ENCODE measurements at places on chromosomes 5 and 9.

- DNase-seq = no peak
Measured at GRCh38 chr5:112097768-112098167, 321.3 kb downstream of the EPB41L4A start.

DNA sequence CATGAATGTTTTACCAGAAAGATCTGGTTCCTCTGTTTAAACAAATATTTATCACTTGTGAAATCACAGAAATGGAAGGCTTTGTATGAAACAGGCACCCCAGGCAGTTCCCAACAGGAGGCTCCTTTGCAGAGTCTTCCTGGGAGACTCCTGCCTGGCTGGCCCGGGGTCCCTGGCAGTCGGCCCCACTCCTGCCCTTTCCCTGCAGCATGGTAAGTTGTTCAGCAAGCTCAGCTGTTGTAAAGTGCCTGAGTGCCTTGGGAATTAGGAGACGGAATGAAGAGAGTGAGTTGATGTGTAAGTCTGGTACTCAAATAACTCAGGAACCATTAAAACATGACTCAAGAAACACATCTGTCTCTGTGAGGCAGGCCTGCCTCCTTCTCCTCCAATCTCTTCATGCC, 17.5 kb upstream of the LHFPL2 start:
- no peak for DNase-seq

GRCh38 chr5:174751154-174752000, 27.0 kb downstream of the MSX2 start:
- DNase-seq = no peak

GRCh38 chr9:108489567-108489966, 366.2 kb downstream of the ACTL7B start:
- DNase-seq = no peak

- DNase-seq = no peak
Measured at GRCh38 chr9:29078063-29078666, 1504.9 kb upstream of the C9orf72 start.

- no peak for DNase-seq
Measured at GRCh38 chr5:85681871-85682270, 935.9 kb upstream of the COX7C start.

DNA sequence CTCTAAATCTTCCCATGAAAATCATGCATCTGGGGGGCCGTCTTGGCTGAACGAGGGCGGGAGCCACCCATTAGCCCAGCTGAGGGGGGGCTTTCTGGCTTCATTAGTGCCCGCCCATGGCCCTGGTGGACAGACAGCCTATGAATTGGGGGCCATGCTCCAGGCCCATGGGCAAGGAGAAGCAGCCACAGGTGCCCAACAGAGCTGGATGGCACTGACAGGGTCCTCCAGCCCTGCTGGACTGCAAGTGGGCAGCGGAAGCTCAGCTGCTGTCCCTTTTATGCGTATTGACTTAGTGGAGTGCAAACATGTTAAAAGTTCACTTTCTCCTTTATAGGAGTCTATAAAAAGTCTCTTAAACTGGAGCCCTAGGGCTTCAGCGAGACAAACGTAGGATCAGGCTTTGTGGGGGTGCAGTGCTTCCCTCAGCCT, 75.3 kb downstream of the MACROH2A1 start:
- no peak for DNase-seq

DNA sequence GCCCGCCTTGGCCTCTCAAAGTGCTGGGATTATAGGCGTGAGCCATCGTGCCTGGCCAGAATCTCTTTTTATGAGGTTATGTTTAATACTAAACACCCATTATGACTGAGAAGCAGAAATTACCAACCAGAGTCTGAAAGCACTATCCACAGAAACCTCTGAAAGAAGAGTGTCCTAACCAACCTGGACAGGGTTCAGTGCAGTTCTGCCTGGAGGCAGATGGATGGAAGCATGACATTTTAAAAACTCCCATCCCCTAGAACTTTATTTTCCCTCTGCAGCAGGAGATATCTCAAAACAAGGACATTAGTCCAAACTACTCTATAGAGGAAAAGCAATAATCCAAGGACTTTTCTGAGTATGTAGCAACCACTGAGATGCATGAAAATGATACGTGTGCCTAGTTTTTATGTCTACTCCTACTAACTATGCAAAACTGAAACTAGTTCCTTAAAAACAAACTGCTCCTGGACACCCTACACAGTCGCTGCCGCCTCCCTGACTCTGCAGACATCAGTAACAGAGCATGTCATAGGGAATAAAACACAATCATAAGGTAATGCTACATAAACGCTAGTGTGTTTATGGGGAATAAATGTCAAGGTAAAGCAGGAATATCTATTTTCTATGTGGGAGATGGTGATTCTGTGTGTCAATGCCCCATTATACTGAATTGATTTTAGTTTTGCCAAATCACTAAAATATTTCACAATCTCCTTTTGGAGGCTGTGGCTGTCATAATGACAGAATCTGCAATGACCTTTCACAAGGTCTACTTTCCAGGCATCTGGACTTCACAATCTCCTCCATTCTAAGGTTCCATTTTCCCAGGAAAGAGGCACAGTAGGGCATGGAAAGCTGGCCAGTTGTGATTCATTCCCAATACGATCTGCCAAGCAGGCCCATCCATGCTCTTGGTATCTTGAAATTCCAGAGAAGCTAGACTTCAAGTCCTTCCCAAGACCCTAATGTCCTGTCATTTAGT, 122.8 kb downstream of the SIL1 start:
- no peak for DNase-seq

- no peak for DNase-seq
Measured at GRCh38 chr5:14229181-14229580, 86.0 kb downstream of the TRIO start.

- no peak for DNase-seq
Measured at GRCh38 chr5:141840826-141841360, 37.3 kb downstream of the PCDH1 start.

DNA sequence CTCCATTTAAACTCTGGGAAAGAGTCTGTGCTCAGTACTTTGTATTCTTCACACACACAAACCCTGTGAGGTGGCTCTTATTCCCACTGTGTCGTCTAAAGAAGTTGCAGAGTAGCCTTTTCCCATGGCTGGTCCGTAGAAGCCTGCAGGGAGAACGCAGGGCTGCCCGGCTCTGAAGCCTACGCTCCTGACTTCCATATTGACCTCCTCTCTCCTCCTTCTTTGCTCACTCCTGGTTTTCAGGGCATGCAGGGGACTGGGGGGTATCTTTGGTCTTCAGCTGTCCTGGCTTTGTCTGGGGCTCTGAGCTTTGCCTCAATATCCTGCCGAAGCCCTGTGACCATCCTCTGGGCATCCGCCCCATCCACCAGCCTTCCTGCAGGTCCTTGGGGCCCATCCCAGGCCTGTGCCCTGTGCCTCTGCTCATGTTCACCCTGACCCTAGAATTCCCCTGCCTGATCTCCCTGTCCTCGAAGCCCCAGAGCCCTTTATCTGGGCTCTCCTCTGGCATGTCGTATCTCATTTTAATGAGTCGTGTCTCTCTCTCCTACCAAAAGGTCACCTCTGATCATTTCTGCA, 83.8 kb upstream of the FSTL4 start:
- no peak for DNase-seq

DNA sequence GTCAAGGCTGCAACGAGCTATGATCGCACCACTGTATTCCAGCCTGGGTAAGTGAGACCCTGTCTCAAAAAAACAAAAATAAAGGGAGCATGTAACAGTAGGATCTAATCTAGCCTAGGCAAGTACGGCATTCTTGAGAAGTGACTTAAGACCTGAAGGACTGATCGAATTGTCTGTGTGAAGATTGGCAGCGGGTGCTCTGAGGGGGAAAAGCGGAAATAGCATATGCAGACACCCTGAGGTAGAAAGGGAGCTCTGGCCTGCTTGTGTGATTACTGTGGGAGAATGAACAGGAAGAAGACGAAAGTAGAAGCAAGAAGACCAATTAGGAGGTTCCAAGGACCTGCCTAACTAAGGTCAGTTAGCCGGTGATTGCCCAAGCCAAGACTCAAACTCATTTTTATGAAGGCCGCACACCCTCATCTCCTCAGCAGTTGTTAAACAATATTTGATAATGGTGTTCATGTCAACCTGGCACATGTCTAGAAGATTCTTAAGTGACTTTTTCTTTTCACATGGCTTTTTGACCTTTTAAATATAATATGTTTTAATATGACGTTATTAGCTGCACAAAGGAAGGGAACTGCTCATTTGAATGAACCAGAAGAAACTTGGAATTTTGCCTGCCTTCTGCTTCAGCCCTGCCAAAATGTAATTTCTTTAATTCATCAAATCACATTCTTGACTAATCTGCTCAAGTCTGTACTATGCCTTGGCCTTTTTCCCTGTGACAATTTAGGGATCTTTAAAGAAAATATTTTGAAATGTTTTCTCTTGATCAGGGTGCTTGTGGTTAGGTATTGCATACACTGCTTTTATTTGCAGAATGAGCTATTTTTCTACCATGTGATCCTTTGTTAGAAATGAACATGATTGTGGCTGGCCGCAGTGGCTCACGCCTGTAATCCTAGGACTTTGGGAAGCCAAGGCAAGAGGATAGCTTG, 289.2 kb upstream of the DMRT1 start:
- DNase-seq = no peak

GRCh38 chr5:141703133-141703561, 21.1 kb upstream of the ARAP3 start:
- no peak for DNase-seq
